ENCODE measurements at places on chromosomes 12 and 14.

GRCh38 chr12:85836197-85837090, at the start of gene RASSF9:
TSS of gene RASSF9 (minus strand) at chr12:85836409. CDS start at chr12:85836201, 208 bp downstream.
- DNase-seq = no peak

DNA sequence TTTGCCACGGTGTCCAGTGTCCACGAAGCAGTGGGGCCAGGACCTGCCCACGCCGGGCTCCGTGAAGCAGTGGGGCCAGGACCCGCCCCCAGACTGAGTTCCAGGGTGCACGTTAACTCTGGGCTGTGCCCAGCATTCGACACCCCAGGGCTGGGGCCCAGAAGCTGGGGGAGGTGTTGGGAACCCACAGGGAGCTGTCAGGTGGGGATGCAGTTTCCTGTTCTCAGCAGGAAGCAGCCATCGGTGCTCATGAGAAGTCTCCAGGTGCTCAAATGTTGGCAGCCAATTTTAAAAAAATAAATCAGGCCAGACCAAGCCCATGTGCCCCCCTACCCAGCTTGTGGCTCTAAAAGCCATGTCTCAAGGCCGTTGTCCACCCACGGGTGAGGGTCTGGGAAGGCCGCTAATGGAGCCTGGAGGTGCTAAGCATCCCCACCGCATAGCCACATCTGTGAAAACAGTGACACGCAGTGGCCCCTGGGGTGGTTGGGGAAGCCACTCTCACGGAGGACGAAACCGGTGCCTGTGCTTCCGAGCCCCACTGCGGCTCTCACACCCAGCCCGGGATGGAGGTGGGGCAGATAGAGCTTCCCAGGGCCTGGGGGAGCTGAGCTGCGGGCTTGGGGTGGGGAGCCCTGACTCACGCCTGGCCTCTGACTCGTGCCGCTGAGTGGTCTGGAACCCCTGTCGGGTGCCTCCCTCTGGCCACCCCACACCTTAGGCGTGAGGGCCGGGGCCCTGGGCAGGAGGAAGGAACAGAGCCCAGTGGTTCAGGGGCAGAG, 53.5 kb downstream of the FBRSL1 start:
- no peak for DNase-seq

DNA sequence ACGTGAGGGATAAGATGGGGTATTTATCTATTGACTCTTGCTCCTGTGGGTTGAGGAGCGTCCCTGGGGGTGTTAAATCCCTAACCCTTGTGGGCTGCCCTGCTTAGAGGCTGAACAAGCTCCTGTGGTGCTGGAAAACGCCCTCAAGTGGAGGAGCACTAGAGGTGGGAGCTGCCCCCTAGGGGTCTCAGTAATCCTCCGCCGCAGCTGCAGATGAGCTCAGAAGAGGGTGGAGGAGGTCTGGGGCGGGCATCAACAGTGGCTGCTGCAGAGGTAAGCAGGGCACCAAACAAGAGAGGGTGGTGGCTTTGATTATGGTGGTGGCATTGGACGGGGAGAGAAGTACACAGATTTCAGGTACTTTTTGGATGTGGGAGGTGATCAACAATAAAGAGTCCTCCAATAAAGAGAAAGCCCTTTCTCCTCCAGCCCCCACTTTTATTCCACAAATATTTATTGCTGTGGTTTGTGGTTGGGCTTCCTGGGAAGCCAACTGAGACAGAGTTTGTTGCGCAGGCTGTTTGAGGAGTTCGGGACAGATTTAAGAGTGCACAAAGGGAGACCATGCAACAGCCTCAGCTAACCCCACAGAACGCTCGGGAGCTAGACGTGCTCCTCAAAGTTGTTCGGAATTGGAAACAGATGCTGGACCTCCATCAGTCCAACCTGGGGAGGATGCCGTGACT, 179.9 kb downstream of the ADCK1 start:
- no peak for DNase-seq

DNA sequence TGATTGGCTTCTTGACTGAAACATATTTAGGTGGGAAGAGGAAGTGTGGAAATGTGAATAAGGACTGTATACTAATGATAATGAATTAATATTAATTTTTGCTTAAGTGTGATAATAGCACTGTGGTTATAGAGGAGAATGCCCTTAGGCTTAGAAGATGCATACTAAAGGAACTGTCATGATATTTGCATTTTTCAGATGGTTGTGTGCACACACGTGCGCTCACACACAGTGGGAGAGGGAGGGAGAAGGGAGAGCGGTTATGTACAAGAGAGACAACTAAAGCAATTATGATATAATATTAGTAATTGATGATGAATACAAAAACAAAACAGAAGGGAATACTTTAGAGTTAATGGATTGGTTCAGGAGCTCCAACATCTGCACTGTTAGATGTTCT, 54.2 kb downstream of the RCOR1 start:
- DNase-seq = no peak

DNA sequence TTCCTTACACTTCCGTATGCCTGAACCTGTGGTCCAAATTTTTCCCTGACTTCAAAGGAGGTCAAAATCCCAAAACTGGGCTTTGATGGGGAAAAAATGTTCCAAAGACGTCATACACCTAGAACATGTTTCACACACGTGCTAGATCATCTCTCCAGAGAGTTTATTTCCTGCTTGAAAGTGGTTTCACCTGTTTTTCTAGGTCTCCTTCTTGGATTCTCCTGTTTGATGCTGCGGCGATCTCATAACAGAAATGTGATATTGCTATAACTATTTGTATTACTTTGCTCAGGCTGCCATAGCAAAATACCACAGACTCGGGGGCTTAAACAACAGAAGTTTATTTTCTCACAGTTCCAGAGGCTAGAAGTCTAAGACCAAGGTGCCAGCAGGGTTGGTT, 19.7 kb upstream of the TMCC3 start:
- no peak for DNase-seq

GRCh38 chr12:1108276-1108675, 117.3 kb downstream of the ERC1 start:
- no peak for DNase-seq

DNA sequence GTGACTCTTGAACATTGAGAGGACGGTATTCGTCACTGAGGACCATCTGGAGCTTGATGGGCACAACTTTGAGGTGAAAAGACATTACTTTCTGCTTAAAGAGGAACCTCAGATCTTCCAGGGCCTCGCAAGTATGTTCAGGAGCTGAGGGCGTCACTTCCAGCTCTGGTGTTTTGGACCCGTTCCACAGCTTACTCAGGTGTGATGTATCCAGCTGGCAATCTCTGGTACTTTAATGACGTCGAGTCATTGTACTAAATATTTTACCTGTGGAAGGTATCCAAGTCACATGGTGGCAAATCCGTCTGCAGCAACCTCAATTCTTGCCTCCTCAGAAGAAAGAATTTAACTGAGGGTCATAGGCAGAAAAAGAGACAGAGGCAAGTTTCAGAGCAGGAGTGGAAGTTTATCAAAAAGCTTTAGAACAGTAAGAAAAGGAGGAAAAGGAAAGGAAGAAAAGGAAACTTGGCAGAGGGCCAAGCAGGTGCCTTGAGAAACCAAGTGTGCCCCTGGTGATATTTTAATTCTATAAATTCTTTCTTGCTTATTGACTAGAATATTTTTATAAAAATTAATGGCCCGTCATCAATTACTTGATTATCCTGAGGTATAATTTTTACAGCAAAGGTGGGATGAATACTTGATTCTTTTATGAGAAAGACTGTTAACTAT, 250.6 kb downstream of the AEBP2 start:
- no peak for DNase-seq

GRCh38 chr12:58443273-58443980, 476.9 kb downstream of the LRIG3 start:
- DNase-seq = no peak

DNA sequence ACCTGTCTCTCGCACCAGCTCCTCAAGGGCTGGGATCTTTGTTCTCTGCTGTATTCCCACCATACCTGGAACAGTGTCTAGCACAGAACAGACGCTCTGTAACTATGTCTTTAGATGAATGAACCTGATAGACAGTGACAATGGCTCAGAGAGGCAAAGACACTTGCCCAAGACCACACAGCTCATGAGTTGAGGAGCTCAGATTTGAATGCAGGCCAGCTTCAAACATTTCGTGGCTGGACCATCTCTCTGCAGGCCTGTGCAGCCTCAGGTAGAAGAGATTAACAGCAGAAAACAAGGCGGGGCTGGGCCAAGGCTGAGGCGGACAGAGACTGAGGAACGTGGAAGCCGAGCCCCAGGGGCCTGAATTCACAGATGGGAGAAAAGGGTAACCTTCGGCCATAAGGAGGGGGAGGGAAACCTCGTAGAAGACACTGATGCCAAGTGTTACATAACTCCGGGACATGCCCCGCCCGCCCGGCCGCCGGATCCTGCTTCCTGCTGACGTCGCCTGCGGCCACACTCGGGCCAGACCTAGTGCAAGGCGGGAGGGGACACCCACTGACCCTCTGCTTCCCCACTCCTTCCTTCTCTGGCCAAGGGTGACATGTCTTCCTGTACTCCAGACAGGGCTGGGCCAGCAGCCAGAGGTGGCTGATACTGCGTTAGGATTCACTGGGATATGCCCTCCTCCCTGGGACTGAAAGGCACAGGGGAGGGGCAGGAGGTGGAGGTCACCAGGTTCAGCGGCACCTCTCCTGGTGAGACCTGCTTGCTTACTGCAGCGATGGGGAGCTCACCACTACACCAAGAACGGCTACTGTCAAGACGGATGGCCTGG, 86.8 kb downstream of the RFLNA start:
- DNase-seq = no peak

DNA sequence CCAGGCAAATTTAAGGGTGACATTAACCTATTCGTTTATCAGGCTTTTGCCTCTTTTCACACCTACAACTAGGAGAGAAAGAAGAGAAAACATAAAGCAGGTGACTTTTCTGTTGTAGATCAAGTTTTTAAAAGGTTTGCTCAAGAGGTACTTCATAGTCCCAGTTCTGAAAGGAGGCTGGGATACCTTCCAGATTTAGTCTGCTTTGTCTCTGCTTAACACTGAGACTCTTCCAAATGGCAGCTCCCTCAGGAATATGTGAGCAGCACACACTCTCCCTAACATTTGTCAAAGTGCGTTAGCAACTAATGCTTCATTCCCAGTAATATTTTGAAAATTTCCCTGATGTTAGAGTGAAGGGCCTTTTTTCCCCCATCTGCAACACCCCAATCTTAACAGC, 133.7 kb upstream of the RASSF8 start:
- DNase-seq = no peak

DNA sequence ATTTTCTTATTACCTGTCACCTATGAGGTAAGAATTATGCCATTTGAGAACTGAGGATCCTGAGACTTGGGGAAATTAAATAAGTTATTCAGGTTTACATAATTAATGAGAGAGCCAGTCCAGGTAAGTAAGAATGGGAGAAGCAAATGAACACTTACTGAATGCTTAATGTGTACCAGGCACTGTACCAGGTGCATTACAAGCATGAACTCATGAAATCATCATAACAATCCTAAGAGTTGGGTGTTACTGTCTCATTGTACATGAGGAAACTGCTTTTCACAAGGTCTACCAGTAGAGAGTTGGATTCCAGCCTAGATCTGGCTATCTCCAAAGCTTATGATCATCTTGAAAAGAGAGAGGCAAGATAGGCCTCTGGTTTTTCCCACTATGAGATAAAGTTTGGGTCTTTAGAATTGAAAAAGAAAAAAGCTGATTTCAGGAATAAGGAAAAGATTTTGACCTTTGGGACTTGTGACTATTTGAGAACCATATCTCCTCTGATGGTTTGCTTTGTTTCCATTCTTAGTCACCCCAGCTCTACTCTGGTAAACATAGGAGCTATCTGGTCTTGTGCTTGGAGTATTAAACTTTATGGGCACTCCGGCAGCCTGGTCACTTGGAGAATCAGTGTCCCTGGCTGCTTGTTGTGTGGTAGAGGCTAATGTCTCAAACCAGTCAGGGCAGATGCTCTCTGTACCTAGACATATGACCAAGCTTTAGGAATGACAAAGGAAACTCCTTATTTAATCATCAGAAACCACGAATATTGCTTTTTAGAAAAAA, 48.0 kb downstream of the PTHLH start:
- no peak for DNase-seq

DNA sequence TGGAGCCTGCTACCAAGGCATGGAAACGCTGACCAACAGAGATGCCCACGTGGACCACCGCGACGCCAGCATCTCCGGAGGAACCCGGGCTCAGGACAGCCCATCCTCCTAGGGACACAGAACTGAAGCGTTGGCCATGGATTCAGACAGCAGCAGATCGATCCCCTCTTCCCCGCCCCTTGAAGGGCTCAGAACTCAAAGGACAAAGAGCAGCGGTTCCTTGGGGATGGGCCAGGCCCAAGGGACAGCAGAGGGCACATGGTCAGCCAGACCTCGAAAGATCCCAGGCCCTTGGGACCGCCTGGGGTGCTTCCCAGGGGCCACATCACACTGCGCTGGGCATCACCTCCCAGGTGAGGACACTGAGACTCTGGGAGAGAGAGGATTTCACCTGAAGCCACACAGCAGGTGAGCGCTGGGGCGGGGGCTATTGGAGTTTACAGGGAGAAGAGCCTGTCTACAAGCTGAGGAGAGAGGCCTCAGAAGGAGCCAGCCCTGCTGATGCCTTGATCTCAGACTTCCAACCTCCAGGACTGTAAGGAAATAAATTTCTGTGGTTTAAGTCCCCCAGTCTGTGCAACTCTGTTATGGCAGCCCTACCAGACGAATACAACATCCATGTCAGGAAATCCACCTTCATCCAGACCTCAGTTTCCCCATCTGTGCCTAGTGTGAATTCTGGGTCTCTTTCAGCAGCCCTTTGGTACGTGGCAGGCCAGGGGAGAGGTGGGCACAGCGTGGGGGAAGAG, 49.4 kb downstream of the CCNK start:
- DNase-seq = no peak

DNA sequence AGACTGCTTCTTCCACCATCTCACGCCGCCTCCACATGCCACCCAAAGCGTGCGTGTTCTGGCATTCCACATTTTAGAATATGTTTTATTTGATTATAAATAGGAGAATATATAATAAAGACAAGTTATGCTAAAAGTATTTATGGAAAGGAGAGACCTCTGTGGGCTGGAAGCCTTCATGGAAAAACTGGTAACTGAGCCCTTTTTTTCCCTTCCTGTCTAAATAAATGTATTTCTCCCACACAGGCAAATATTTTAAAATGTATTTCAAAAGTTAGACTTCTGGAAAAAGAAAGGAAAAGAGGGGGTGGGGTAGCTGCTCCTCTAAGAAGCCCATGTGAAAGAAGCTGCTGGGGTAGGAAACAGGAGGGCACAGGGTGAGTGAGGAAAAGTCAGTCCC, 16.1 kb upstream of the NR4A1 start:
- no peak for DNase-seq

GRCh38 chr12:96424601-96425000, 24.4 kb upstream of the CDK17 start:
- no peak for DNase-seq

GRCh38 chr12:41509271-41510055, 321.3 kb downstream of the PDZRN4 start:
- DNase-seq = no peak

GRCh38 chr14:24074625-24075484, 3.5 kb downstream of the CPNE6 start:
- DNase-seq = no peak

DNA sequence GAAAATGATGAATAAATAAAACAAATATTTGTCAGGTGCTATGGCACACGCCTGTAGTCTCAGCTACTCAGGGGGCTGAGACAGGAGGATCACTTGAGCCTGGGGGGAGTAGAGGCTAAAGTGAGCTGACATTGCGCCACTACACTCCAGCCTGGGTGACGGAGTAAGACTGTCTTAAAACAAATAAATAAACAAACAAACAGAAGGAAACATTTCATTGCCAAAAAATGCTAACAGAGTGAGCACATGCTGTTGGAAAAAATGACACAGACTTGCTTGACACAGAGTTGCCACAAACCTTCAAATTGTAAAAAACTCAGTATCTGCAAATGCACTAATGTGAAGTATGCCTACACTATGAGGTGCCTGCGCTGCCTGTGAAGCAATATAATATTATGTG, 50.8 kb upstream of the AP4S1 start:
- DNase-seq = no peak
